ENCODE measurements at places on chromosomes 16 and 17. TPM values are rescaled to one million over a fixed set of nuclear protein-coding genes. Genes with fewer than 3 reads are reported as not detected.

ZFP3 gene
- 0.53 TPM for total RNA-seq

TMC8 gene
- not detected for total RNA-seq

KLHL11 gene
- 31.0 TPM for total RNA-seq

DDX28 gene
- 10.9 TPM for total RNA-seq

KRT20 gene
- not detected for total RNA-seq

DOC2B gene
- 2.7 TPM for total RNA-seq

MEIOB gene
- not detected for total RNA-seq

GINS2 gene
- total RNA-seq: 2.0 TPM

FADS6 gene
- not detected for total RNA-seq

PRSS22 gene
- total RNA-seq: 16.9 TPM

VAMP2 gene
- total RNA-seq: 2.1 TPM

HAS3 gene
- 4.7 TPM for total RNA-seq

SERPINF2 gene
- 0.79 TPM for total RNA-seq

PRAC1 gene
- not detected for total RNA-seq

TPSD1 gene
- not detected for total RNA-seq

TRIM16 gene
- total RNA-seq: 92.9 TPM

RND2 gene
- total RNA-seq: 0.38 TPM

KLHL36 gene
- total RNA-seq: 83.0 TPM

COL1A1 gene
- total RNA-seq: 10.5 TPM

CUEDC1 gene
- 6.9 TPM for total RNA-seq

All from bronchial epithelial cell (primary cell).